Tibial nerve (tissue), 4 donors: ENCODE measurements at places on chromosomes 3 and 15. TPM values are rescaled to one million over a fixed set of nuclear protein-coding genes. Genes with fewer than 3 reads are reported as not detected.

Gene BNC1
- total RNA-seq: 0.21 TPM

Gene C15orf61
- total RNA-seq: 6.5 TPM

- no peak for DNase-seq
- no peaks in the 10 kb centered on the region for H3K36me3 ChIP-seq
- no peak overlapping the region for H3K4me3 ChIP-seq
- H3K27me3 ChIP-seq: no peaks in the 10 kb centered on the region
- no peak overlapping the region for H3K27ac ChIP-seq
- no peaks in the 10 kb centered on the region for H3K4me1 ChIP-seq
These were observed 108.9 kb upstream of the UBE2E1 start for GRCh38 chr3:23696842-23697241.

DNA sequence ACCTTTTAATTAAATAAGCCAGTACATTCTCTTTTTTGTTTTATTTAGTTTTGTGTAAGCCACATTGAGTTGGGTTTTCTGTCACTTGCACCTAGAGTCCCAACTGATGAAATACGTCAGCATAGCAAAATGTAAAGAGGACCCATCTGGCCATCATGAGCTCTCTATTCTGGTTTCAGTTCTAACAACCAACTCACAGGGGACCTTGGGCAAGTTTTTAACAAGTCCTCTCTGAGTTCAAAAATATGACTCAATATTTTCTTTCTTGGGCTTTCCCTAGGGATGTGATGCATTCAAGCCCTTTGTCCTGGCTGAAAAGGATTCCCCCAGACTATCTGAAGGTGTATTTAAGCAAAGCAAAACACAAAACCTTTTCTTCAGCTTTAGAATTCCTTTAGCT is 32.9 kb downstream of the PLCH1 start:
- no peak for DNase-seq
- H3K36me3 ChIP-seq: no peaks in the 10 kb centered on the region
- no peaks in the 10 kb centered on the region for H3K27me3 ChIP-seq
- no peaks in the 10 kb centered on the region for H3K4me1 ChIP-seq
- no peak overlapping the region for H3K27ac ChIP-seq

Gene FHIT
- total RNA-seq: 6.1 TPM

Gene FSTL1
- total RNA-seq: 942 TPM

- no peak overlapping the region for H3K27ac ChIP-seq
- H3K36me3 ChIP-seq: peaks cover 25% of the 10 kb centered on the region
- H3K4me1 ChIP-seq: peaks cover 9% of the 10 kb centered on the region
- no peak for DNase-seq
- H3K27me3 ChIP-seq: no peaks in the 10 kb centered on the region
These were observed 120.5 kb upstream of the CGNL1 start for GRCh38 chr15:57255751-57256341.

- H3K4me1 ChIP-seq: no peaks in the 10 kb centered on the region
- no peaks in the 10 kb centered on the region for H3K36me3 ChIP-seq
- H3K27ac ChIP-seq: no peak overlapping the region
- no peak overlapping the region for H3K4me3 ChIP-seq
- H3K27me3 ChIP-seq: no peaks in the 10 kb centered on the region
- DNase-seq: no peak
These were observed 9.9 kb downstream of the RBP1 start for GRCh38 chr3:139529662-139530061.

- H3K27me3 ChIP-seq: no peaks in the 10 kb centered on the region
- no peak overlapping the region for H3K27ac ChIP-seq
- no peak for DNase-seq
- no peak overlapping the region for H3K4me3 ChIP-seq
- H3K36me3 ChIP-seq: no peaks in the 10 kb centered on the region
These were observed 79.8 kb downstream of the SEMA5B start for GRCh38 chr3:122947738-122948137.

DNA sequence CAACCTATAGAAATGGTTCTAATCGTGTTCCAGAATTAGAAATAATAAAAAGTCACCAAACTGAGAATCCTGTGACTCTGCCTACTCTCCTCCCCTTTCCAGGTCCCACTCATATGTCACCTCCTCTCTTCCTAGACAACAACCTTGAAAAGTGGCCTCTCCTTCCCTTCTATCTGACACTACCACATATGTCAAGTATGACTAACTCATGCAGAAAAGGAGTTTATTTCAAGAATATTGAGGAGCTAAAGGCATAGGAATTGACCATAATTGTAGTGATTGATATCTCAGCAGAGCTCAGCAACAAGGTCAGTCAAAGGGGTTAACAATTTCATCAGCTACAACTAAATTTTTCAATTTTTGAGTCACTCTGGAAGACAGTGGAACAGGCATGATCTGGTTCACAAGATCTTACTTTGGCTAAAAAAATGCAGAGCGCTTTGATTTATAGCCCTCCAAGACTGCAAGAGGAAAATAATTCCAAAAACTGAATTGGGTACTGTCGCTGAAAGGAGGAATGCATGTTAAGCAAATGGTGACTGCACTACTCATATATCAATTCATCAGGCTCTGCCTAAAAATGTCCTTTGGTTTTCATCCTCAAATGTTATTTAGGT is 160.6 kb upstream of the ARHGEF26 start:
- no peak overlapping the region for H3K4me3 ChIP-seq
- no peak overlapping the region for H3K27ac ChIP-seq
- no peak for DNase-seq
- H3K4me1 ChIP-seq: peaks cover 7% of the 10 kb centered on the region
- H3K27me3 ChIP-seq: no peaks in the 10 kb centered on the region

DNA sequence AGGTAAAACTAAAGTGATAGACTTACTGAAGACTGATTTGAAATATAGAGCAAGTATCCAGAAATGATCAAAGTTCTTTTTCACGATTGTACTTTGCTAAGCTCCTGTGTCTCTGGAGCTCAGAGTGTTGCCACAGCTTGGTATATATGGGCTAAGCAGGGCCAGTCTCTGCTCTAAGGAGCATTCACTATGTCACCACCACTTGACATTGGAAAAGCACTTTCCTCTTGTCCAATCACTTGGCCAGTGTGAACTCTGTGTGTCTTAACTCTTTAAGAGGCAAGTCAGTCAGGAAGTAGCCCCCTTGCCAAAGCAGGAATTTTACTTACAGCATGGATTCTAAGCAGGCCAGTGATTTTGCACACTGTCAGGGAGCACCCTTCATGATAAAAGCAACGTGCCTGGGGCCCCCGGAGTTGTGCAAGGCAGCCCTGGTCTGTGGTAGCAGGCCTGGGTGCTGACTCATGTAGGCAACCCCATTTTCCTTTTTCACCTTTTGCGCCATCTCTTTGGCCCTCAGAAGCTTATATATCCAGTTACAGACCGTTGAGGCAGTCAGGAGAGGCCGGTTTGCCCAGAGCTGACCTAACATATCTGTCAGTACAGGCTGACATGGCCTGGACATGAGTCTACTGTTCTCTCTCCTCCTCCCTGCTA is 73.0 kb downstream of the HCN4 start:
- no peak overlapping the region for H3K4me3 ChIP-seq
- no peak for DNase-seq
- no peak overlapping the region for H3K27ac ChIP-seq
- no peaks in the 10 kb centered on the region for H3K36me3 ChIP-seq
- H3K4me1 ChIP-seq: no peaks in the 10 kb centered on the region
- no peaks in the 10 kb centered on the region for H3K27me3 ChIP-seq

- no peaks in the 10 kb centered on the region for H3K27me3 ChIP-seq
- peaks cover 10% of the 10 kb centered on the region for H3K4me1 ChIP-seq
- DNase-seq: no peak
- no peak overlapping the region for H3K4me3 ChIP-seq
- no peaks in the 10 kb centered on the region for H3K36me3 ChIP-seq
These were observed 45.8 kb upstream of the FOXP1 start for GRCh38 chr3:71629289-71629688.

- no peaks in the 10 kb centered on the region for H3K36me3 ChIP-seq
- no peaks in the 10 kb centered on the region for H3K4me1 ChIP-seq
These were observed 11.0 kb downstream of the FAM43A start for GRCh38 chr3:194696702-194697101.

GRCh38 chr3:126451511-126451910 is 24.2 kb downstream of the ZXDC start:
- H3K27me3 ChIP-seq: no peaks in the 10 kb centered on the region
- H3K4me1 ChIP-seq: no peaks in the 10 kb centered on the region
- H3K36me3 ChIP-seq: no peaks in the 10 kb centered on the region
- DNase-seq: no peak

- H3K36me3 ChIP-seq: no peaks in the 10 kb centered on the region
- no peaks in the 10 kb centered on the region for H3K4me1 ChIP-seq
- H3K27ac ChIP-seq: no peak overlapping the region
These were observed 23.1 kb upstream of the CFAP161 start for GRCh38 chr15:81111018-81111417.

Gene GLDN
- 75.0 TPM for total RNA-seq

- no peaks in the 10 kb centered on the region for H3K27me3 ChIP-seq
- no peaks in the 10 kb centered on the region for H3K4me1 ChIP-seq
- no peak overlapping the region for H3K27ac ChIP-seq
- H3K36me3 ChIP-seq: no peaks in the 10 kb centered on the region
These were observed 63.6 kb upstream of the NR2E3 start for GRCh38 chr15:71746719-71747118.

DNA sequence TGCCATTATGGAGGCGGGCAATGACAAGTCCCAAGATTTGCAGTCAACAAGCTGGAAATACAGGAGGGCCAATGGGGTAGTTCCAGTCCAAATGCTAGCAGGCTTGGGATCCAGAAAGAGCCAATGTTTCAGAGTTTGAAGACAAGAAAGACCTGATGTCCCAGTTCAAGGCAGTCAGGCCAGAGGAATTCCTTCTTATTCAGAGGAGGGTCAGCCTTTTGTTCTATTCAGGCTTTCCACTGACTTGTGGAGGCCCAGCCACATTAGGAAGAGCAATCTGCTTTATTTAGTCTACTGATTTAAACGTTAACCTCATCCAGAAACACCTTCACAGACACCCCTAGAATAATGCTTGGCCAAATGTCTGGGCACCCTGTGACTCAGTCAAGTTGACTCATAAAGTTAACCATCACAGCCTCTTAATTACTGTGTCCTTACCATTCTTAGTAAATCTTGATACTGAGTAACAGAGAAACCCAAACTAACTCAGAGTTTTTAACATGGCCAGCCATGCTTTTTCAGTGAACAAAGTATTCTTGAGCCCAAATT is 50.9 kb upstream of the NPHP3 start:
- no peaks in the 10 kb centered on the region for H3K27me3 ChIP-seq
- no peak overlapping the region for H3K4me3 ChIP-seq
- H3K36me3 ChIP-seq: no peaks in the 10 kb centered on the region
- no peak for DNase-seq
- H3K27ac ChIP-seq: no peak overlapping the region
- no peaks in the 10 kb centered on the region for H3K4me1 ChIP-seq

DNA sequence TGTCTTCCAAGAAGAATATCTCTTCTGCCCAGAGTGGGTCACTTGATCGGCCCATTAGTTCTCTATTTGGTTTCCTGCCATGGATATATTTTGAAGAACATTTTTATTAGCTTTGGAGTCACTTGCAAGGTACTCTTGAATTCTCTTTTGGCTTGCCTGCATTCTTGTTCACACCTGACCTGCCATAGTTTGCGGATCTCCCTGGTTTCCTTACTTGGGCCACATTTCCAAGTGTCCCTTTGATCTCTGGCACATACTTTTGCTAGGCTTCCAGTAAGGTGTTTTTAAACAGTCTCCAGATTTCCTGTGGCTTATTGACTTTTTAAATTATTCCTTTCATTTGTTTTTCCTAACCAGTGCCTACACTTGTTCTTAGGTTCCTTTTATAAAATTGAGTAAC is 488.5 kb upstream of the MDFIC2 start:
- H3K27me3 ChIP-seq: no peaks in the 10 kb centered on the region
- H3K4me1 ChIP-seq: no peaks in the 10 kb centered on the region
- H3K27ac ChIP-seq: no peak overlapping the region
- H3K36me3 ChIP-seq: no peaks in the 10 kb centered on the region
- no peak overlapping the region for H3K4me3 ChIP-seq

DNA sequence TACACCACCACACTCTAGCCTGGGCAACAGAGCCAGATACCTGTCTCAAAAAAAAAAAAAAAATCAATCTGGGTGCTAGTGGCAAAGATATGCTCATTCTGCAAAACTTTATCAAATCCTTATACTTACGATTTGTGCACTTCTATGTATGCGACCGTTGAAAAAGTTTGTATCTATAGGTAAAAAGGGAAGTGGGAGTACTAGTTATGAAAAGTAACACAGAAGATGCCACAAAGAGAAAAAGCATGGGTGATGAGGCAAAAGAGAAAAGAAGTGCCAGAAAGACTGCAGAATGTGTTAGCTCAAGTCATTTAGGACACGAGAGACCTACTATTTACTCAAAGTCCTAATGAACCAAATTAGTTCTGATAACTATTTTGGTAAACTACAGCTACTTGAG is 407.8 kb downstream of the SHQ1 start:
- no peak overlapping the region for H3K4me3 ChIP-seq
- no peaks in the 10 kb centered on the region for H3K4me1 ChIP-seq
- DNase-seq: no peak
- no peaks in the 10 kb centered on the region for H3K27me3 ChIP-seq
- H3K36me3 ChIP-seq: no peaks in the 10 kb centered on the region

DNA sequence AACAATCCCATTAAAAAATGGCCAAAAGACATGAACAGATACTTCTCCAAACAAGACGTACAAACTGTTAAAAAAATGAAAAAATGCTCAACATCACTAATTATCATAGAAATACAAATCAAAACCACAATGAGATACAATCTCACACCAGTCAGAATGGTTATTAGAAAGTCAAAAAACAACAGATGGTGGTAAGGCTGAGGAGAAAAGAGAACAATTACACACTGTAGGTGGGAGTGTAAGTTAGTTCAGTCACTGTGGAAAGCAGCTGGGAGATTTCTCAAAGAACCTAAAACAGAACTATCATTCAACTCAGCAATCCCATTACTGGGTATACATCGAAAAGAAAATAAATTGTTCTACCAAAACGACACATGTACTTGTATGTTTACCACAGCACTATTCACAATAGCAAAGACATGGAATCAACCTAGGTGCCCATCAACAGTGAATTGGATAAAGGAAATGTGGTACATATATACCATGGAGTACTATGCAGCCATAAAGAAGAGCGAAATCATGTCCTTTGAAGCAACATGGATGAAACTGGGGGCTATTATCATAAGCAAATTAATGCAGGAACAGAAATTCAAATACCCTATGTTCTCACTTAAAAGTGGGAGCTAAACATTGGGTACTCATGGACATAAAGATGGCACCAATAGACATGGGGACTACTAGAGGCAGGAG is 51.5 kb downstream of the MYO1E start:
- H3K36me3 ChIP-seq: no peaks in the 10 kb centered on the region
- no peak overlapping the region for H3K4me3 ChIP-seq
- H3K27ac ChIP-seq: no peak overlapping the region
- H3K4me1 ChIP-seq: peaks cover 14% of the 10 kb centered on the region

DNA sequence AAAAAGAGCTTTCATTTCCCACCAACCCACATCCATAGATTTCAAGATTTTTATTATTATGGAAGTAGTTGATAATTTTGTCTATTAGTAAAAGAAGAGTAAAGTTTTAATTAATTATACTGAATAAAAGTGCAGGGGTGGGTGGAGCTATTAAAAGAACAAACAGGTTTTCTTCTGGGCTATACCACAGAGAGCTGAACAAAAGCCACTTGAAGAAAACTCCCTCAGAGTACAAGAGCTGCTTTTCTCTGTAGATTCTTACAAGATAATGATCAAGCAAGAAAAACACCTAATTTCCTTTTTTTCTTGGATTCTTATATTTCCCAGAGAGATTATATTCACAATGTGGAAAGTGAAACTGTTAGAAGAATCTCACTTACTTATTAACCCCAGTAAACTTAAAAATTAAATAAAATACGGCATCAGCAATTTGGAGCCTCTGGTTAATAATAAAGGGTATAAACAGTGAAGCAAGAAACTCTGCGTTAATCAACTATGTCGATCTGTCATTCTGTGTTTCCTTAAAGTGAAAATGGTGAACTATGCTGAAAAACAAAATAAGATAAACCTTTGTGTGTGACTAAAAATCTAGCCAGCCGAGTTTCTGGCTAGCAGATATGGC is 84.9 kb downstream of the THBS1 start:
- no peak for DNase-seq
- H3K27ac ChIP-seq: no peak overlapping the region
- H3K27me3 ChIP-seq: no peaks in the 10 kb centered on the region
- no peaks in the 10 kb centered on the region for H3K4me1 ChIP-seq
- no peaks in the 10 kb centered on the region for H3K36me3 ChIP-seq
- H3K4me3 ChIP-seq: no peak overlapping the region
